ENCODE measurements at places on chromosomes 1 and 21.

DNA sequence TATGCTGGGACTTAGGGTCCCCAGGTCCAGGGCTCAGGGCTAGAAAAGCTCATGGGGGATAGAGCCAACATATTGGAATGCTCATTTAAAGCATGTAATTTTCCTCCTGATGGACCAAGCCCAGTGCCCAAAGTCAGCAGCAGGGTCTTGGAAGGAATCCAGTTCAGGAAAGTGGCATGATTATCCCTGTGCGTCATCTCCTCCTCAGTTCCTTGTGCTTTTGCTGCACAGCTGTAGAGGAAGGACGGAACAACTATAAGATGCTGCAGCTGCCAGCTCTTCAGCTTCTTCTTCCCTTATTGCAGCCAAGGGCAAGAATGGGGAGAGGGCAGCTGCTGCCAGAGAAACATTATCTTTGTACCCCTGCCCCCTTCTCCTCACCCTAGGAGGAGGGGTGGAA lies 58.4 kb downstream of the OVGP1 start:
- DNase-seq = no peak

- no peak for DNase-seq
These were observed 243.0 kb downstream of the KIF26B start for GRCh38 chr1:245397771-245398170.

DNA sequence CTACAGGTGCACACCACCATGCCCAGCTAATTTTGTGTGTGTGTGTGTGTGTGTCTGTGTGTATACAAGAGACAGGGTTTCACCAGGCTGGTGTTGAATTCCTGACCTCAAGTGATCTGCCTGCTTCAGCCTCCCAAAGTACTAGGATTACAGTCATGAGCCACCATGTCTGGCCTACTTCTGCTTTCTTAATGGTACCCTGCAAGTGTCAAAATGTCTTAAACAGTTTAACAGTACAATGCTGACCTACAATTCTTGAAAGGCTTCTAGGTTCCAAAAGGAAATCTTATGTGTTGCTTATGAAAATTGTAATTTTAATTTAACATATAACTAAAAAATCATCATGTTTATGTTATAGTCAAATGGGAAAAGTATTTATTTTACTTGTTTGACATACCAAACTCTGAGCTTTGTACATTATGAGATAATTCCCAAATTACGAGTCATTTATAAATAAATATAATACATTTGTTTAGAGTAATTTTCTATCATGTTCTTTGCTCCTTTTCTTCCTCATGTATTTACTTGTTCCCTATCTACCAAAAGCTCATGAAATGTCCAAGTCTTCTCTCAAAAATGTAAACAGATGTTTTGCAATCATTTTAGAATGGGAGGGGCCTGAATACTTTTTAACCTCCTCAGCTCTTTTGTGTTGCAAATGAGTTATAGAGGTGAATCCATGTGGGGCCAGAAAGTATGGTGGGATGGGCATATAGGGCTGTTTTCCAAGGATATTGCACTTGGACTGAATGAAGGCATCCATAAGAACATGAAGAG lies 8.4 kb upstream of the VCAM1 start:
- DNase-seq = no peak

DNA sequence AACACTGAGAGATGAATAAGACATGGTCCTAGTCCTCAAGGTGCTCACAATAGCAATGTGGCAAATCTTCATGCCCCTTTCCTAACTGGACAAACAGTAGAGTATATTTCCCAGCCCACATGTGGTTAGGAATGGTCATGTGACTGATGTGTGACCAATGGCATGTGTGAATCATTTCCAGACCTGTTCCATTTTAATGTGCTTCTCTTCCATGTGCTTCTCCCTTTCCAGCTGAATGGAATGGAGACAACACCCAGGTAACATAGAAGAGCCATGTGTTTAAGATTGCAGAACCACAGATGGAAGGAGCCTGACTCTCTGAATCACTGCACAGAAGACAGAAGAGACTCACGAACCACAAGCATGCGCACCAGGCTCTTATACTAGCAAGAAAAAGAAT lies 409.9 kb upstream of the NFIA start:
- DNase-seq = no peak

DNA sequence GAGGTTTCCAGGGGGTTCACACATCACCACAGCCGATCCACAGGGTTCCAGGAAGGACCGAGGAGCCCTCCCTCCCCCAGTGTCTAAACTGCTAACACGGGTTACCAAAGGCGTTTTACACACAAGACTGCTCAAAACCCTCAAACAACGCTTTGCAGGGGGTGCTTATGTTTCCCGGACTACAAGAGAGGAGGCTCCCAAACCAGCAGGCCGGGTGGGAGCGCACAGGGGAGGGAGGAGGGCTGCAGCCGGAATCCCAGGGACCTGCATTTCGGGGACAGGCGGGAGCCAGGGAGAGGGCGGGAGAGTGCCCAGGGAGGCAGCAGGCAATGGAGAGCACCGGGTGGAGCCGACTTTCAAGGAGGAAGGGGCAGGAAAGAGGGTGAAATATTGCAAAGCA lies 50.8 kb downstream of the ACBD3 start:
- no peak for DNase-seq

DNA sequence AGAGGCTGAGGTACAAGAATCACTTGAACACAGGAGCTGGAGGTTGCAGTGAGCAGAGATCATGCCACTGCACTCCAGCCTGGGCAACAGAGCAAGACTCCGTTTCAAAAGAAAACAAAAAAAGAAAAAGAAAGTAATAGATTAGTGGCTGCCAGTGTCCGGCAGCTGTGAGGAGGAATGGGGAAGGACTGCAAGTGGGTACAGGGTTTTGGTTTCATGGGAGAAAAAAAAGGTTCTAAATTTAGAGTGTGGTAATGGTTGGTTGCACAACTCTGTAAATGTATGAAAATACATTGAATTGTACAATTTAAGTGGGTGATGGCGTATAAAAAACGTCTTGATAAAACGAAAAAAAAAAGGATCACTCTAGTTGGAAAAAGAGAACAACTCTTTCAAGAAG lies 6.7 kb downstream of the TAF1A start:
- no peak for DNase-seq

- DNase-seq = no peak
These were observed 435.4 kb downstream of the PTPRU start for GRCh38 chr1:29671446-29672356.

GRCh38 chr21:16624479-16625118 lies 888.2 kb upstream of the CXADR start:
- no peak for DNase-seq

DNA sequence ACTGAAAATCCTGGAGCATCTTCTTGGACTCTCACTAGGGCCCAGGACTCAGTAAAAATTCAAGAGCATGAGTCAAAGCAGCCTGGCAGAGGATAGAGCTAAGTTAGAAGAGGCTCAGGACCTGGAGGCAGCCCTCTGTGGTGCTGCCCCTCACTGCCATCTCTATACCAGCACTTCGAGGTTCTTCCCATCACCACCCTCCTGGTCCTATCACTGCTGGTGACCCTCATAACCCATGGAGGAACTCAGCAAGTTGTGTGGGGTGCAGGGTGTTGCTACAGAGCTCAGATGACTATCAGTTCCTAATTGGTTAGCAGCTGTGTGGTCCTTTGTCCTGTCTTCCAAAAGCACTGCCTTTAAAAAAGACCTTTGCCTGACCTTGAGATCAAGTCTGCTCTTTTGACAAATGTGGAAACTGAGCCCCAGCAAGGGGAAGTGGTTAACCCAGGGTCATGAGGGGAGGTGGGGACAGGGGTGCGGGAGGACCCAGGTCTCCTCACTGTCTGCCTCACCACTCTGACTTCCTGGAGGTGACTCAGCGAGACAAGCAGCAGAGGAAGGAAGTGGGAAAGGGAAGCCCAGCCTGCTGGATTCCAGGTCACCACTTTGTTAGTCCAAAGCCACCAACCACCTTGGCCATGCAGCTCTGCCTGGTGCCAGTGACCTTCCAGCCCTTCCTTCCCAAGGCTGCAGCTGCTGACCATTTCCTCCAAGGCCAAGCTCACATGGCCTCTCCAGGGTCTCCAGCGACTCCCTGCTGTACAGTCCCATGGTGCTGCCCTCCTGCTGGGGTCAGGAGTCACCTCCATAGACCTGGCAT lies 199.4 kb upstream of the EDN2 start:
- DNase-seq = no peak

All from activated naive CD8-positive, alpha-beta T cell treated with anti-CD3 and anti-CD28 coated beads, Interleukin-2, amount 10 ng/mL, durations not matched to agents 7 days and 5 days (primary cell).